ENCODE measurements at places on chromosomes 1 and 21.
A peak's percentile ranks its signal among the peaks of the same experiment; 100 is the strongest.

DNA sequence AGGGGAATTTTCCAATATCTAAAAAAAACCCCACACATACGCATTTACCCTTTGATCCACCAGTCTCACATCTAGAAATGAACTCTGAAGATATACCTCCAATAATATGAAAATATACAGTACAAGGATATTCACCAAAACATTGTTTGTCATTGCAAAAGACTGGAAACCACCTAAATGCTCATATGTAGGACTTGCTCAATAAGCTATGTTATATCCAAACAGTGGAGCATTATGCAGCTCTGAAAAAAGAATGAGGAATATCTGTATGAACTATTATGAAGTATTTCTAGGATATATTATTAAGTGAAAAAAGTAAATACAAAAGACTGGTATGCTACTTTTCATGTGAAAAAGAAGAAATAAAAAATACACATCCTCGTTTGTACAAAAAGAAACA is 43.6 kb downstream of the CD55 start:
- H3K27me3 ChIP-seq: peaks cover 3% of the 10 kb centered on the region
- H3K4me3 ChIP-seq: no peak overlapping the region
- DNase-seq: no peak
- H3K4me1 ChIP-seq: no peaks in the 10 kb centered on the region
- no peak overlapping the region for H3K27ac ChIP-seq

GRCh38 chr21:36470294-36470693 is 9.6 kb downstream of the CLDN14 start:
- peak; percentile 60 for DNase-seq
- no peaks in the 10 kb centered on the region for H3K27me3 ChIP-seq
- no peaks in the 10 kb centered on the region for H3K36me3 ChIP-seq

DNA sequence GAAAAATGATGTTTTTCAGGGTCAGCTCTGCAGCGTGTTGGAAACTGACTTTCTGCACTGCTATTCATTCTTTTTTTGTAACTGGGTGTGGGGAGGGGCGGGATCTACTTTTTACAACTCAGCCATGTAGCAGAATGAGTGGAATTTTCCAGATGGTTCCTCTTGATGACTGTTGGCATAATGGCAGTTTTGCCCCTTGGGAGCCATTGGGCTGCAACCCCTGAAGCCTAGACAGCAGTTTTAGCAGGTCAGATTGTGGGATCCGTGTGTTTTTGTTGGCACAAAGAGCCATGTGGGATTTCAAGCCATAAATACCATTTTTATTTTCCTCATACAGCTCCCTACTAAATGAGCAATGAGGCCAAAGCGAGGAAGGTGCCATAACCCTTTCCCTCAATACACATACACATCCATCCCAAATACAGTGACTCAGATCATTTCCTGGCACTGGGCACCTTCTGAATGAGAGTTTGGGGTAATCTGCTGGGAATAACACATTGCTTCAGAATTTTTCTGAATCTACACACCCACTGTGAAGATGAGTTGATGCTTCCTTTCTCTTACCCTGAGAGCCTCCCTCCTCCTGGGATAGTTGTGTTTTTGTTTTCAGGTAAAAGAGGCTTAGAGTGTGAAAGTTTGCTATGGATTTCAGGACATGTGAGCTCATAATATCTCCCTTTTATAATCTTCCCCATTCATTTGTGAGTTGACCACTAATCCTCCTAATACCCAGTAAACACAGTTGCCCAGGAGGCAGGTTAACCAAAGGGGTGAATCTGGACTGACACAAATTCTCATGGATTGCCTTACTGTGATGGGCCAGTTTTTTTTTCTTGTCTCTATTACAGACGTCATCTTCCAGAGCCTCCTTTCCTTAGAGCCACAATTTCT is 13.1 kb downstream of the S100A10 start:
- H3K4me3 ChIP-seq: no peak overlapping the region
- peaks cover 13% of the 10 kb centered on the region for H3K4me1 ChIP-seq
- H3K27me3 ChIP-seq: peaks cover 22% of the 10 kb centered on the region
- H3K36me3 ChIP-seq: peaks cover 6% of the 10 kb centered on the region
- DNase-seq: peak; percentile 71

GRCh38 chr1:24830680-24831272 is 85.5 kb downstream of the CLIC4 start:
- peak; percentile 82 for DNase-seq
- peaks cover 5% of the 10 kb centered on the region for H3K36me3 ChIP-seq
- no peak overlapping the region for H3K27ac ChIP-seq
- H3K4me1 ChIP-seq: peaks cover 47% of the 10 kb centered on the region

DNA sequence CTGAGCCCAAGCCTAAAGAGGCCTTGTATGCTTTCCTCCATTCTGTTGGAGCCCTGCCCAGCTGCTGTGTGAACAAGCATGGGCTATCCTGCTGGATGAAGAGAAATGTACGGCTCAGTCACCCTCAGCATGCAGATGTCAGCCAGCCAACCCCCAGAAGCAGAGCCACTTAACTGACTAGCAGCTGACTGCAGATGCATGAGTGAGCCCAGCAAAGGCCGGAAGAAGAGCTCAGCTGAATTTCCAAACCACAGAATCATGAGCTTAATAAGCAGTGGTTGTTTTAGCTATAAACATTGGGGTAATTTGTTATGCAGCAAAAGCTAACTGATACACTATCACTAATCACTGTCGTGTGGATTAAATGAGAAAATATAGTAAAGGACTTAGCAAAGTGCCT is 39.0 kb downstream of the FOXO6 start:
- H3K27ac ChIP-seq: no peak overlapping the region
- no peak overlapping the region for H3K4me3 ChIP-seq
- no peaks in the 10 kb centered on the region for H3K27me3 ChIP-seq
- H3K36me3 ChIP-seq: no peaks in the 10 kb centered on the region
- no peak for DNase-seq

GRCh38 chr1:193676996-193677549 is 490.7 kb upstream of the B3GALT2 start:
- no peaks in the 10 kb centered on the region for H3K36me3 ChIP-seq
- H3K4me3 ChIP-seq: no peak overlapping the region
- no peak overlapping the region for H3K27ac ChIP-seq
- H3K4me1 ChIP-seq: no peaks in the 10 kb centered on the region

DNA sequence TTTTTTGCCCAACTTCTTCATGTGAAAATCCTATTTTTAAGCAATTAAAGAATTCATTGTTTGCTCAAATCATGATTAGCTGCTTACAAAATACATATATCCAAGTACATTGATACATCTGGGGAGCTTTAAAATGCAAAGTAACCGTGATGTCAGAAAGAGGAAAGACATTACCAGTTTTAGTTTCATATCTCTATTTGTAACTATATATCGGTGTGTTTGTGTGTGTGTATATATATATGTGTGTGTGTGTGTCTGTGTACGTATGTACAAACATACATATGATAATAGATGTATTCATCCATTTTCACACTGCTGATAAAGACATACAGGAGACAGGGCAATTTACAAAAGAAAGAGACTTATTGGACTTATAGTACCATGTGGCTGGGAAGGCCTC is 310.1 kb downstream of the DPYD start:
- H3K27ac ChIP-seq: no peak overlapping the region
- H3K36me3 ChIP-seq: no peaks in the 10 kb centered on the region
- H3K4me3 ChIP-seq: no peak overlapping the region

DNA sequence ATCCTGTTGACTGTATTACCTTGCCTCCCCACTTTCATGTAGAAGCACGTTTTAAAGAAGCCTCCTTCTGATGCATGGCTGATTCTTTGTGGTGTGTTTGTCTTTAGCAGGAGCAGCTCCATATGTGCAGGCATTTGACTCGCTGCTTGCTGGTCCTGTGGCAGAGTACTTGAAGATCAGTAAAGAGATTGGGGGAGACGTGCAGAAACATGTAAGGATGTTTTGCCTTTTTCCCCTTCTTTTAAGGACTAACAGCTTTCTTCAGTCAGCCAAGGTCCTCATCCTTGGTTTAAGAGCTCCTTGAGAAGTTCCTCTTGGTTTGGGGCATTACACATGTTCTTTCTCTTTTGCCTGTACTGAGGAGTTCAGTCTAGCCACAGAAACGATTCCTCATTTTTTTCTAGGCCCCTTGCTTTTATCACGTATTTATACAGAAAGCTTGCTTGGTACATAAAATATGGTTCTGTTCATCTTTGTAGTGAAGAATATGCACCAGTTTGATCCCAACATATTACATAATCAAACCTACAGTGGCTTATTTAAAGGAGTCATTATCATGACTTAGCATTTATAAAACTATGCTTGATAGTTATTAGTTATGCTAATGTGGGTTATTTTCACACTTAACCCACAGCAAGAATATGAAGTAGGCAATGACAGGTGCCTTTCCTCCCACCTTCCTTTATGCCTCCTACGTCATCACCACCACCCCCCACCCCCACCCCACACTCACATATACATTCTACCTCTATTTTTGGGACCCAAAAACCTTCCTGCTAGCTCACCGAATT is 19.6 kb downstream of the CAP1 start:
- no peak overlapping the region for H3K4me3 ChIP-seq
- peak; percentile 30 for DNase-seq
- no peaks in the 10 kb centered on the region for H3K27me3 ChIP-seq

GRCh38 chr1:63773815-63774616 is at the start of gene ROR1:
TSS of gene ROR1 (plus strand) at chr1:63774017.
- peak; percentile 93 for DNase-seq
- H3K27ac ChIP-seq: peak within 1 kb of the TSS; percentile 52
- H3K4me1 ChIP-seq: peaks cover 15% of the 10 kb centered on the region
- no peaks in the 10 kb centered on the region for H3K36me3 ChIP-seq

- H3K4me3 ChIP-seq: no peak overlapping the region
- H3K36me3 ChIP-seq: no peaks in the 10 kb centered on the region
- H3K27me3 ChIP-seq: peaks cover 95% of the 10 kb centered on the region
- H3K4me1 ChIP-seq: no peaks in the 10 kb centered on the region
- no peak overlapping the region for H3K27ac ChIP-seq
Measured at GRCh38 chr1:3063379-3064295, 5.4 kb upstream of the PRDM16 start.

DNA sequence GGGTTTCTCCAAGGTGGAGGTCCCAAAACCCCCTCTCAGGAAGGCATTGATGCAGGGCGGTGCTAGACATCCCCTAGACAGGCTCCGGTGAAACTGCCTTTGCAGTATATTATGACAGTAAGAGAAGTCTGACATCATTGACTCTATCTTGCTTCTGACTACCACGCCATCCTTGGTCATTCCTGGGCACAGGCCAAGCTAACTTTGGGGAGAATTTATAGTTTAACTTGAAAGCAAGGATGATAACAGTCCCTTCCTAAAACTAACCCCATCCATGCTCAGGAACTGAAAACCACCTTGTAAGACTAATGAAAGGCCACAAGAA is 30.3 kb downstream of the RSPH1 start:
- no peaks in the 10 kb centered on the region for H3K27me3 ChIP-seq
- peak overlapping the region; percentile 93 for H3K27ac ChIP-seq

DNA sequence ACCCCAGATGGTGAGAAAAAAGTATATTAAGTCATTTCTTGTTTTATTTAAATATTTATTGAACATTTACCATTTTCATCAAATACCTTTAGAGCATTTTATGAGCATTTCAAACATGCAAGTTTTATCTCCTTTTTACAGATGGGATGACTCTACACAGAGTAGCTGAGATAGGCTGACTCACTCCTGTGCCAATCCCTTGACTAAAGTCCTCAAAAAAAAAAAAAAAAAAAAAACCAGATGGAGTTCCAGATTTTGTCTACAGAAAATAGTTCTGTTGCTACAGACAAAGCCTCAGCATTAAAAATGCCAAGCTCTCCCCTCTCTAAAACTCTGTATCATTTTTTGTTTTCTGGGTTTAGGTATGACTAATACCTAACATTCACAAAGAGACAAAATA is 303.0 kb upstream of the PLD5 start:
- DNase-seq: no peak
- H3K27me3 ChIP-seq: no peaks in the 10 kb centered on the region
- H3K27ac ChIP-seq: no peak overlapping the region
- H3K4me3 ChIP-seq: no peak overlapping the region
- H3K36me3 ChIP-seq: no peaks in the 10 kb centered on the region
- H3K4me1 ChIP-seq: no peaks in the 10 kb centered on the region

GRCh38 chr1:192610112-192610889 is 25.6 kb upstream of the RGS13 start:
- no peak overlapping the region for H3K27ac ChIP-seq
- peaks cover 34% of the 10 kb centered on the region for H3K4me1 ChIP-seq
- DNase-seq: peak; percentile 66
- H3K4me3 ChIP-seq: no peak overlapping the region

GRCh38 chr1:226943927-226944326 is 3.8 kb downstream of the COQ8A start:
- no peaks in the 10 kb centered on the region for H3K27me3 ChIP-seq
- no peak overlapping the region for H3K4me3 ChIP-seq
- H3K4me1 ChIP-seq: peaks cover 7% of the 10 kb centered on the region
- DNase-seq: no peak

DNA sequence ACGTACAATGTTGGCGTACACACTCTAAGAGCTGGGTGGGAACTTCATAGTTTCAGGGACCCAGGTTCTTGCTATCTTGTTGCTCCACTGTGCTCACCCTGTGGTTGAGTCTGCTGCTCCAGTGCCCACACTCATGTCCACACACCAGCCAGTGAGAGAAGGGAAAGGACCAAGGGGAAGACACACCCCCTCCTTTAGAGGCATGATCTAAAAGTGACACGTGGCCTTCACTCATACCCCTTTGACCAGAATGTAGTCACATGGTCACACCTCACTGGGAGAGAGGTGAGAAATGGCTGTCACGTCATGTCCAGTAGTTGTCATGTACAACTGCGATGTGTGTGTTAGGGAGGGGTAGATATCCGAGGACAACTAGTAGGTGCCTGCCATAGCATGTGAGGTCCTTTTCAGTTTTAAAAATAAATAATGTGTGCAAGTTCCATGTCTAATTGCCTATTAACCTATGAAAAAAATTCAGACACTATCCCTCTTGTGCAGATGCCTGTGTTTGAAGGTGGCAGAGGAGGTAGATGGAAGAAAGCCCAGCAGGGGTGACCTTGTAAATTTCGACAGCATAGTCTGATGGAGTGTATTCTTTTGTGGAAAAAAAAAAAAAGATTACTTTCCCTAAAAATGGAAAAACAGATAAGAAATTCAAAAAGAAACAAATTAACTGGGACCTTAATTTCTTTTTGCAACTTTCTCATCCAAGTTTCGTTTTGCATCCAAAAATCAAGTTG is 149.6 kb downstream of the C1orf21 start:
- no peak for DNase-seq
- no peaks in the 10 kb centered on the region for H3K36me3 ChIP-seq
- H3K4me1 ChIP-seq: no peaks in the 10 kb centered on the region
- no peaks in the 10 kb centered on the region for H3K27me3 ChIP-seq
- H3K27ac ChIP-seq: no peak overlapping the region
- no peak overlapping the region for H3K4me3 ChIP-seq

- H3K27ac ChIP-seq: no peak overlapping the region
- no peak overlapping the region for H3K4me3 ChIP-seq
- no peaks in the 10 kb centered on the region for H3K36me3 ChIP-seq
- no peak for DNase-seq
- peaks cover 6% of the 10 kb centered on the region for H3K4me1 ChIP-seq
Measured at GRCh38 chr1:65178235-65178634, 30.2 kb downstream of the AK4 start.
